ENCODE measurements at places on chromosomes 5 and 9. TPM values are rescaled to one million over a fixed set of nuclear protein-coding genes. Genes with fewer than 3 reads are reported as not detected.

GRCh38 chr9:93134015-93134739 lies at the start of gene NINJ1:
TSS of gene NINJ1 (minus strand) at chr9:93134251. CDS start at chr9:93134217, 34 bp downstream.
- DNase-seq = peak; percentile 95

DNA sequence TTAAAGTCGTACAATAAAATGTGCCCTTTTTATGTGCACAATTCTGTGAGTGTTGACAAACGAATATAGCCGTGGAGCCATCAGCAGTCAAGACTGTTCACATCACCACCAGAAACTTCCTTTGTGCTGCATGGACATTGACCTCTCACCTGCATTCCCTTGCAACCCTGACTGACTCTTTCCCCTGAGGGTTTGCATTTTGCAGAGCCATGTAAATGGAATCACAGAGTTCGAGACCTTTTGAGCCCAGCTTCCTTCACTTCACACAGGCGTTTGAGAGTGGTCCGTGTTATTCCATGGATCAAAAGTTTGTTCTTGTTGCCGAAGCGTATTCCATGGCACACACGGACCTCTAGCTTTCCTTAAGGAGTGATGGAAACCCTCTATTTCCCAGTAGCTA lies 328.2 kb downstream of the DRD1 start:
- no peak for DNase-seq

GRCh38 chr9:135468854-135469521 lies 10.6 kb upstream of the PPP1R26 start:
- DNase-seq = no peak

- peak; percentile 86 for DNase-seq
These were observed at the start of gene PTGR1 for GRCh38 chr9:111599092-111599954. TSS of gene PTGR1 (minus strand) at chr9:111599647. CDS start at chr9:111597422, 2,225 bp downstream.

DNA sequence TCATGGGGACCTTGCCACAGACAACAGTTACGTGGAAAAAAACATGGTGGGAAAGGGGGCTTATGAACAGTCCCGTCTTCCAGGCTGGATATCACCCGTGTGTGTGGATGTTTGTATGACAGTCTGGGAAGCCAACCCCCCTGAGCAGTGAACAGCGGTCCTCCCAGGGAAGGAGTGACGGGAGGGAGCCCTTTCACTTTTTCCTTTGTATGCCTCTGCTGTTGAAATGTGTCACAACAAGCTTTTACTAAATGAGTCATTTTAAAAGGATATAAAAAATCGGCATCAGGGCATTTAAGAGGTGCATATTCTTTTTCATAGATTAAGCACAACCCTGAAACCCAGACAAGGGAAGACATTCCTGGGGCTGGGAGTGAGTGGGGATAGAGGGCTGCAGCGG lies 5.1 kb downstream of the MYMK start:
- no peak for DNase-seq

GRCh38 chr9:99859243-99859980 lies 37.7 kb downstream of the NR4A3 start:
- no peak for DNase-seq

GRCh38 chr5:151219789-151220188 lies 4.1 kb downstream of the CCDC69 start:
- DNase-seq = no peak

DNA sequence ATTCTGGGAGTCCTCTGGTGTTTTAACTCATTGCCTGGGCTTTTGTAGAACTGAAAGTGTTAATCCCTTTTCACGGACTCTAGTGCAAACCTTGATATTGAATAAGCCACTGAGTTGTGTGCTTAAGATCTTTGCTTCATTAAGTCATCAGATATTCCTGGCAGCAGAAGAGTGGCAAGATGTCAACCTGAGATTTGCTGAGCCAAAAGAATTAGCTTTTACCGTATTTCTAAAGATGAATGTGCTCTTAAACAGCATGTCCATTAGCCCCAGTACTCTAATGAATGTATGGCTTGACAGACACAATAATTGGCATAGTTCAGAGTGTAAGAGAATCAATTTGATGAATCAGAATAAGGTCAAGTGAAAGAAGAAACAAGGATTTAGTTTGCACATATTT lies 87.2 kb upstream of the CDH6 start:
- DNase-seq = no peak

GRCh38 chr9:8156346-8156745 lies 356.8 kb upstream of the DMAC1 start:
- no peak for DNase-seq

- DNase-seq = no peak
These were observed 216.2 kb upstream of the ACTBL2 start for GRCh38 chr5:57698802-57699201.

GRCh38 chr5:176561259-176561658 lies 12.1 kb downstream of the CDHR2 start:
- no peak for DNase-seq

DNA sequence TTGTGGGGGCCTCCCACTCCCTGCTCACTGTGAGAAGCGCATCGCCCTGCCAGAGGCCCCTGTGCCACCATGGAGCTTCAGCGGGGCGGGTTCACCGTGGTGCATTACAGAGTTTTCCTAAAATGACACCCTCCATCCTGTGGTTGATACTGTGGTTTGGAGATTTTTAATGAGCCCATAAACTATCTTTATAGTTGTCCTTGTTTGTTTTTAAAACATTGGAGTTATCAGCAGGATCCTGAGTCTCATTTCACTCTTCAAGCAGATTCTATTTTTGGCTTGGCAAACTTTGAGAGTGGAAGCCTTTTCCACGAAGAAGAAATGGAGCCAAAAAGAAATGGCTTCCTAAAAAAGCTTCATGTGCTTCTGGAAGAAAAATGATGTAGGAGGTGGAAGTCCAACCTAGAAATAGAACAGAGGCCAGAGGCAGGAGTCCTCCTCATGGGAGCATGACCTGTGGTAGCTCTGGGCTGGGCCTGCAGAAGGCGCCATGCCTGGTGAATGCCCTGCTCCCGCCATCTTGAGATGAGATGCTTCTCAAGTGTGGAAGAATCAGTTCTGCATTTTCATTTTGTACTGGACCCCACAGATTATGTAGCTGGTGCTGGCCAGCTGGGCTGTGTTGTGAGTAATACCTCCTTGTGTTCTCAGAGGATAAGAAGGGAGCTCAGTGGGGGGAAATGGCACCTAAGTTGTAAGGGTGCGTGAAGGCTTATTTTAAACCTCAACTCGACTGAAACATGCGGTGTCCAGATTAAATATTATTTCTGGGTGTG lies 79.0 kb upstream of the RAI14 start:
- no peak for DNase-seq

DNA sequence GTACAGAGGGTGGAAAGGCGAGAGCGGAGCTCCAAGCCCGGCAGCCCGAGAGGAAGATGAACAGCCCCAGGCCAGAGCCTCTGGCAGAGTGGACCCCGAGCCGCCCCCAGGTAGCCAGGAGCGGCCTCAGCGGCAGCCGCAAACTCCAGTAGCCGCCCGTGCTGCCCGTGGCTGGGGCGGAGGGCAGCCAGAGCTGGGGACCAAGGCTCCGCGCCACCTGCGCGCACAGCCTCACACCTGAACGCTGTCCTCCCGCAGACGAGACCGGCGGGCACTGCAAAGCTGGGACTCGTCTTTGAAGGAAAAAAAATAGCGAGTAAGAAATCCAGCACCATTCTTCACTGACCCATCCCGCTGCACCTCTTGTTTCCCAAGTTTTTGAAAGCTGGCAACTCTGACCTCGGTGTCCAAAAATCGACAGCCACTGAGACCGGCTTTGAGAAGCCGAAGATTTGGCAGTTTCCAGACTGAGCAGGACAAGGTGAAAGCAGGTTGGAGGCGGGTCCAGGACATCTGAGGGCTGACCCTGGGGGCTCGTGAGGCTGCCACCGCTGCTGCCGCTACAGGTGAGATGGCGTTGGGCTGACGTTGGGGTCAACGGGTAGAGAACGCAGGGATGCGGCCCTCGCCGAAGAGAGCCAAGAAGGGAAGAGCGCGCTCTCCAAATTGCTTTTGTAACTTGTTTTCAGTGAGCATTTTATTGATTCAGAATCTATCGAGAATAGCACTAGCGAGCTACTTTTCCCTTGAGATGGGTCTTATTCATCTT lies at the start of gene PTGER4:
Gene PTGER4 (plus strand): TSS at position 3 of the 769 bp plus-strand sequence. CDS start 1,079 bp downstream, outside the sequence.
- DNase-seq = peak; percentile 86

GRCh38 chr9:124496075-124496449 lies 11.1 kb downstream of the NR5A1 start:
- DNase-seq = no peak

- no peak for DNase-seq
These were observed 86.3 kb downstream of the PRR16 start for GRCh38 chr5:120550358-120550757.

DNA sequence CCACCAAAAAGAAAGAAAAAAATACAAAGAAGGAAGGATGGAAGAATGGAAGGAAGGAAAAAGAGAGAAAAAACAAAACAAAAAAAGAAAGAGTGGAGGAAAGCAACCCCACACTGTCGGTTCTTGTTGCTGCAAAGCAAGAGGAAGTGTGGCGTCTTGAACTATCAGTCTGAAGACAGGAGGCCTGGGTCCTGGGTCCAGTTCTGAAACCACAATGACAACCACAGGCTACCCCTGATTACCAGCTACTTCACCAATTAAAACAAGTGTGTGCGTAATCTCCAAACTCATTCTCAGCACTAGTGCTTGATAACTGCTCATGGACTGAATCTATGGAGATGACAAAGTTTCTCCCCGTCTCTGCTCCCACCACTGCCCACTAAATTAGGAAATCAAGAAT lies 93.7 kb downstream of the RASEF start:
- no peak for DNase-seq

- DNase-seq = no peak
These were observed 5.0 kb upstream of the FBXL7 start for GRCh38 chr5:15495026-15495425.

GRCh38 chr9:105309531-105309931 lies 65.1 kb downstream of the SLC44A1 start:
- no peak for DNase-seq

GRCh38 chr9:133842174-133842573 lies 104.0 kb upstream of the SARDH start:
- no peak for DNase-seq

DNA sequence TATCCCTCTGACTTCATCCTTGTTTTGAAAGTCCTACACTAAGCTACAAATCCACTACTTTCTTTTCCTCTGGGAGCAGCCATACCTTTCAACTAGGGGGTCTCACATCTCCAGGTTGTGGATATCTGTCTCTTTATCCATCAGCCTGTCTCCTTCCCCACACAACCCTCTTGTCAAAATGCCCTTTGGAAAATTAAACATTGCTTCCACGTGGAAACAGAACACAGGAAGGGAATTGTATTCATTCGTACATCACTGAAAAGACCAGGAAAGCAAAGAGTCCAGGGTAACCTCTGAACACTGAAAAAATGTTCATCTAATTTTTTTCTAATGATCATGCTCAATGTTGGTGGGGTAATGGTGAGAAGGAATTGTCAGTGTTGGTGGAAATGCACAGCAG lies 203.6 kb downstream of the NR3C1 start:
- no peak for DNase-seq

DNA sequence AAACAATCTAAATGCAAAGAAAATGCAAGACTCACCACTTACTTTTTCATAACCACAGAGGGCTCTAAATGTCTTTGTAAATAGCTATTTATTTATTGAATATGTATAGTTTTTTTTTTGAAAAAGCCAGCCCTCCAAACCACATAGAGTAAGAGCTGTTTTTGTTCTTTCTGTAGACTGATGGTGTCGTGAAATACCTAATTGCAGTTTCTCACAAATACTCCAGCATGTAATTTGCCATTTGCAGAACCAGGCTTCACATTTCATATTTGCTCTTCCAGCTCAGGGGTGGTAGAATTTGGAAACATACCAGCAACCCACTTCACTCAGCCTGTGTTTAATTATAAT lies 159.8 kb downstream of the TMC1 start:
- no peak for DNase-seq

DNA sequence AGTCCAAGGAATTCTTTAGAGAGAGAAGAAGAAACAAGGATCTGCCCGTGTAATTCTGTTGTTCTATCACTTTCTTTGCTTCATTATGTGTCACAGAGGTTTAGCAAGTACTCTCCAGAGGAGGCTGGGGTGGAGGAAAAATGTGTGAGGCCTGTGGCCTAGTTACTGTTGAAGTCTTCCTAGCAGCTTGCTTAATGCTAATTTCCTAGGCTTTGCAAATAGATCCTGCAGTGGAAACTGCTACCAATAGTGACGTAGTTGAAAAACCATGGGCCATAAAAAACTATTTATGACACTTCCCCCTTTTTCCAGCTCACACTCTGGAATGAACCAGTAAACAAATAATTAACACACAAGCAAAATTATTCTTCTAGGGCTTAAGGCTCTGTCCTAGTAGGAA lies 27.0 kb upstream of the C9orf72 start:
- DNase-seq = no peak

DNA sequence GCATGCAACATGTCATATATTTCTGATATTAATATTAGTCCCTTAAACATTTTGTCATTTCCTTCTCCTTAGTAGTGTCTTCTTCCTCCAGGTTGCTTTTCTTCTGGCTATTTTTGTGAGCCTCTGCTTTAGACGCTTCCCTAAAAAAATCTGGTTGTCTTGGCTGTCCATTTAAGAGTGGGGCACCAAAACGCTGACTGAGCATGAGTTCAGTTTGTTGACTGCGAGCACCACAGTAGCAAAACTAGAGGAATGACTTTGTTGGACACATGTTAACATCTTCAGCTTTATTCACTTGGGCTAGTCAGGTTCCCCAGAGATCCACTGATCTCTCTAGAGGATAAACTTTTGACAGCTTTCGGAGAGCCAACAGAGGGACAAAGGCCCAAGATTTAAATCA lies 19.3 kb upstream of the TEK start:
- DNase-seq = no peak

GRCh38 chr5:174581479-174581878 lies 142.9 kb upstream of the MSX2 start:
- no peak for DNase-seq

DNA sequence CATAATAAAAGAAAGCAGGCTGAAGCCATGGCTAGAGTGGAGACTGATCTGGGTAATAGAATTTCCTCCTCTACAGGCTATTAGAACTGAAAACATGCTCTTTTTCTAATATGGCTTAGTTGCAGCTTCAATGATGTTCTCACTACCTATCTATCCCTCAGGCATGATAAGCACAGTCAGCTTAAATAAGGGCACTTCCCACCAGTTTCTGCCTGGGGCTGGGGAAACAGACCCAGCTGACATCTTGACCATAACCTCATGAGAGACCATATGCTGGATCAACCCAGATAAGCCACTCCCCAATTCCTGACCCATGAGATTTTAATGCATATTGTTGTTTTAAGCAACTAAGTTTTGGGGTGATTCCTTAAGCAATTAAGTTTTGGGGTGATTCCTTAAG lies 81.2 kb downstream of the ZNF366 start:
- no peak for DNase-seq

Gene PPP6C
- polyA plus RNA-seq = 17.3 TPM

Gene RC3H2
- 9.6 TPM for polyA plus RNA-seq

Gene MARCOL
- not detected for polyA plus RNA-seq

Gene TENT4A
- 16.5 TPM for polyA plus RNA-seq

Gene FGFR4
- polyA plus RNA-seq = 15.4 TPM

Gene TNFSF15
- polyA plus RNA-seq = 0.23 TPM

Gene PLPP7
- polyA plus RNA-seq = 1.1 TPM

Gene EFNA5
- polyA plus RNA-seq = 0.37 TPM

Gene RORB
- 0.03 TPM for polyA plus RNA-seq

Gene FKBP15
- polyA plus RNA-seq = 18.4 TPM

Gene NPDC1
- 256 TPM for polyA plus RNA-seq

Gene FGD3
- 37.6 TPM for polyA plus RNA-seq
